ENCODE measurements at places on chromosomes 11 and 22. TPM values are rescaled to one million over a fixed set of nuclear protein-coding genes. Genes with fewer than 3 reads are reported as not detected.

DNA sequence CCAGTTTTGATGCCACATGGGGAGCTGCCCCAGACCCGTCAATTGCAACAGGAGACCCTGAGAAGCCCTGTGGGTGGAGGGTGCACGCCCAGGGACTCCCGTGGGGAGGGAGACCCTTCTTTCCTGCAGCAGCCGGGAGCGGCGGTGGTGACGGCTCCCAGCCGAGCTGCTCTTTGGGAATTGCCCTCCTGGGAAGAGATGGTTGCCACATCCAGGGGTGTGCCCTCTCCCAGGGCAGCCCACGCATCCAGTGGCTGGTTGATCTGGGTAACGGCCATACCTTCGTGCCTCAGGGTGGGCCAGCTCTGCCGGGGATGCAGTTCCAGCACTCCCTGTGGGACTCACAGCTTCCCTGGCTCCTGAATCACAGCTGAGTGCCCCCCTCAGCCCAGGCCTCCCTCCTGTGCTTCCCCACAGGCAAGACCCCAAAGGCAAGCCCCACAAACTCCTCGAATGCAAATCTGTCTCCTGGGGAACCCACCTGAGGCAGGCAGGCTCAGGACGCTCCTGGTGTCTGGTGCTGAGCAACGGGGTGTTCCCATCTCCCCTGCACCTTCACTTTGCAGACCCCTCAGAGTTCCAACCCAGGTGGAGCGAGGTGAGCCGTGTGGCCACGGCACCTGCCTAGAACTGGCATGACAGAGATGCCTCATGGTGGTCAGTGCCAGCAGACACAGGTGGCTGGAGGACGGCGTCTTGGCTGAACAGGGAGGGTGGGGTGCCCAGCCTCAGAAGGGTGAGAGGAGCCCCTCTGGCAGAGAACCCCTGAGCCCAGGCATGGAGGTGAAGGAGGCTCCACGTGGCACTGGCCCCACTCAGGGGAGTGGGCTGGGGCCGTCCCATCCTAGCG, 1027.4 kb downstream of the BRD1 start:
- DNase-seq: no peak

The RBMXL2 gene
- not detected for total RNA-seq

DNA sequence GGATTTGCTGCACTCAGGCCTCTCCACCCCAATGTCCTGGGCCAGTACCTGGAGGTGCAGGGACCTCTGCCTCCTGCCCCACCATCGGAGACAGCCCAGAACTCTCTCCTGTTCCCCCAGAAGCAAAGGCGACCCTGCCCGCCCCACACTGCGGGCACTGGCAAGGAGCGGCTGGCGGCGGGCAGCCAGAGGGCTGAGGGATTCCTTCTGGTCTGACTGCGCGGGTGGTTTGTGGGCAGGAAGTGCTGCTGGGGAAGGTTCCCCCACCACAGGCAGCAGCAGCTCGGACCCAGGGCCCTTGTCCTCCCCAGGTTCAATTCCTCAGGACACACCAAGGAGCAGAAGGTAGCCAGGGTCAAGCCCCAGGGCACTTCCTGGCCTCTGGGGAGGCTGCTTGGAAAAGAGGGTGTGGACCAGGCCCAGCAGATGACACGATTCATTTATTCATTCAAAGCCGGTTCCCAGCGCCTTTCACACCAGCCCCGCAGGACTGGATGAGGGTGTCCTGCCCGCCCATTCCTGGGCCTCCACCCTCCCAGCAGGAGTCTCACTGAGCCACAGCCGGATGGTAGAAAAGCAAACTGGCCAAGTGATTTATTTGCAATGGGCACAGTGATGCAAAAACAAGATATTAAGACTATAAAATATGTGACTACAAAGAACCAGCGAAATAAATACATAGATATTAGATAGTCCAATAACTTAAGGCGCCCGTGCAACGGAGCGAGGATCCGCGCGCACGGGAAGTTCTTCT, 1.2 kb downstream of the PHLDA2 start:
- DNase-seq: peak; percentile 25

DNA sequence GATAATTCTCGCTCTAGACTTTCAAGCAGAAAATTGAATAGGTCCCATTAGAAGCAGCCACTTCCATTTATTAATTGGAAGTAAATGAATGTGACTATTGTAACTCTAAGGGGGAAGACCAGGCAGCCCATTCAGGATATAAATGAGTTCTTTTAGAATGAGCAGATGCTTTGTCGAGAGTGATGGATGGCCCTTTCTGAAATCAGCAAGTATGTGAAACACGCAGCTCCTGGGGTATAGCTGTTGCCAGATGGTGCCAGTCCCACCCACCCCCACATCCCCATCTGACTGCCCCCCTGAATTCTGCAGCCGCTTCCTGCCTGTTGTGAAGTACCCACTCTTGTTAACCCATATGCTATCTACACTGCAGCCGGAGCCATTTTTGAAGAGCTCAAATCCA, 3.7 kb downstream of the SLC15A3 start:
- no peak for DNase-seq

The RNF214 gene
- 12.6 TPM for total RNA-seq

The TEX12 gene
- total RNA-seq: not detected

DNA sequence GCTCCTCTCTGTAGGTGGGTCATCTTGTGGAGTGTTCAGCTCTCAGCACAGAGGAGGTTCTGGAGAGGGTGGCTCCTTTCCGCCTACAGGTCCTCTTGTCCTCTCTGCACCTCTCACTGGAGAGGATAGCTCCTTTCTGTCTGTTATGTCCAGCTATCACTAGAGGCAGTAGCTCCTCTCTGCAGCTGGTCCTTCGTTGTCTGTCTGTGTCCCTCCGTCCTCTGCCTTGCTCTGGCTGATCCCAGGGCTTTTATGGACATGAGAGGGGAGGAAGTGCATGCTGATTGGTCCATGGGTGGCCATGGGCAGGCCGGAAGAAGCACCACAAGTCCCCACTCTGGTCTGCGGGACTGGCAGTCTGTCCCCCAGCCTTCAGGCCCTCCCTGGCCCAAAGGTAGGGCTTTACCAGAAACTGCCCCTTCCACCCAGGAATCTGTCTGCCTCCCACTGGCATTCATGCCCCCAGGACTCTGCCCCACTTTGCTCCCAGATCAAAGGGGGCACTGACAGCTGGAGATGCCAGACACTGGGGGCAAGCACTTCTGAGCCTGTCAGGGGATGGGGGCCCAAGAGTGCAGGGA, 38.6 kb upstream of the CALCB start:
- DNase-seq: no peak

The MICALL1 gene
- 52.0 TPM for total RNA-seq

- DNase-seq: no peak
These were observed 26.4 kb upstream of the PANX2 start for GRCh38 chr22:50144005-50144614.

Data from LHCN-M2 (cell line).